Body of pancreas (tissue), 4 donors: ENCODE measurements at places on chromosomes 16 and 17.

- DNase-seq: no peak
These were observed 29.3 kb downstream of the HIC1 start for GRCh38 chr17:2084036-2084765.

GRCh38 chr17:74821655-74822334 is 37.9 kb downstream of the GRIN2C start:
- DNase-seq: no peak

- DNase-seq: peak; percentile 84
These were observed 124.5 kb upstream of the ZFHX3 start for GRCh38 chr16:73172241-73172972.

GRCh38 chr17:17784657-17785267 is 52.0 kb downstream of the SREBF1 start:
- DNase-seq: peak; percentile 49

- DNase-seq: no peak
These were observed 55.3 kb downstream of the TMEM132E start for GRCh38 chr17:34634551-34635160.

- no peak for DNase-seq
These were observed 8.5 kb upstream of the WNT9B start for GRCh38 chr17:46842835-46843234.

DNA sequence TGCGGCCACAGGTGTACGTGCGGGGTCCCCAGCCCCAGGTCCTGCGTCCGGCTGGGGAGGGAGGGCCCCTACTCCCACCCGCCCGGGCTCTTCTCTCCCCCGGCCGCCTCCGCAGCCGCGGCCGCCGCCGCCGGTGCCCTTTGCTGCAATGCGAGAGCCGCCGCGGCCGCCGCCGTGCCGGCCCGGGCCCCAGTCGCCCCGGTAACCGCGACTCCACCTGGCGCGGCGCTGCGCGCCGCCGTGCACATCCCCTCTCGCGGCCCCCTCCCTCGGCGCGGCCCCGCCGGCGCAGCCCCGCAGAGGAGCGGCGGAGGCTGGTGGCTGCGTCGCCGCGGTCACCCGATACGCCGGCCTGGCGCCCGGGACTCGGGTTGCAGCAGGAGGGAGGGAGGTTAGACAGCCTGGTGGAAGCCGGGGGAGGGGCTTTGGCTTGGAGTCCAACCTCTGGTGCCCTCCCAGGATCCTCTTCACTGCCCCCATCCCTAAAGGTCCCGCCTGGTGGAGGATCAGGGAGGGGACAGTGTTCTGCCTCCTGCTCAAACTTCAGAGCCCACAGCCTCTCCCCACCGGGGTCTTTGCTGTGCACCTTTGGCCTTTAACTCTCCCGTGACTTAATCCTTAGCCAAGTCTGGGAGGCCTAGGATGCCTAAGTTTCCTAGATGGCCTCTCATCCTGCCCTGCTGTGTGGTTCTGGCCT is 32.9 kb downstream of the SRCIN1 start:
- DNase-seq: no peak

GRCh38 chr17:79684132-79684985 is 46.4 kb upstream of the ENPP7 start:
- DNase-seq: no peak
